ENCODE measurements at places on chromosomes 4 and X.
A peak's percentile ranks its signal among the peaks of the same experiment; 100 is the strongest.

GRCh38 chr4:99209671-99210070 is 9.4 kb downstream of the ADH6 start:
- DNase-seq: no peak

- DNase-seq: no peak
Observed at GRCh38 chr4:31045151-31045550, 325.0 kb downstream of the PCDH7 start.

- no peak for DNase-seq
Observed at GRCh38 chr4:7585768-7586167, 151.0 kb upstream of the PSAPL1 start.

GRCh38 chrX:54980334-54980733 is 13.7 kb downstream of the PFKFB1 start:
- DNase-seq: no peak

- DNase-seq: peak; percentile 0
Observed at GRCh38 chr4:31081366-31081765, 361.2 kb downstream of the PCDH7 start.

GRCh38 chr4:26000274-26000950 is 86.4 kb downstream of the SMIM20 start:
- DNase-seq: no peak

DNA sequence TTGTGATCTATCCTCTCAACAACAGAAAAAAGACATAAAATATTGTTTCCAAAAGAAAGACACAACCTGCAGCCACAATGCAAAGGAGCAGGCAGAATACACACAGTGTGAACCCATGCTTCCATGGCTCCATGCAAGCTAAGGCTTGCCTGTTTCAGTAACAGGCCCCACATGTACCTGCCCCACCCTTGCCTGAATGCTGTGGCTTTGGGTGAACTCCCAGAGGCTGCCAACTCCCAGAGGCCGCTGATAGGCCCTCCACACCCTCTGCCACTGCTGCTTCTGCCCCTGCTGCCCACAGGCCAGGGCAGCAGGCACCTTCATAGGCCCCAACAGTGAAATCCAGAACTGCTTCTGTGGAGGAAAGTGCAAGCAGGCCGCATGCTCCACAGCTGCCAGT is 313.9 kb downstream of the CHIC1 start:
- DNase-seq: no peak

GRCh38 chrX:145464650-145465049 is 217.3 kb downstream of the SPANXN1 start:
- DNase-seq: no peak

GRCh38 chrX:97332963-97333362 is 449.3 kb downstream of the RPA4 start:
- no peak for DNase-seq

- no peak for DNase-seq
Observed at GRCh38 chrX:39396358-39396995, 595.2 kb downstream of the MID1IP1 start.

DNA sequence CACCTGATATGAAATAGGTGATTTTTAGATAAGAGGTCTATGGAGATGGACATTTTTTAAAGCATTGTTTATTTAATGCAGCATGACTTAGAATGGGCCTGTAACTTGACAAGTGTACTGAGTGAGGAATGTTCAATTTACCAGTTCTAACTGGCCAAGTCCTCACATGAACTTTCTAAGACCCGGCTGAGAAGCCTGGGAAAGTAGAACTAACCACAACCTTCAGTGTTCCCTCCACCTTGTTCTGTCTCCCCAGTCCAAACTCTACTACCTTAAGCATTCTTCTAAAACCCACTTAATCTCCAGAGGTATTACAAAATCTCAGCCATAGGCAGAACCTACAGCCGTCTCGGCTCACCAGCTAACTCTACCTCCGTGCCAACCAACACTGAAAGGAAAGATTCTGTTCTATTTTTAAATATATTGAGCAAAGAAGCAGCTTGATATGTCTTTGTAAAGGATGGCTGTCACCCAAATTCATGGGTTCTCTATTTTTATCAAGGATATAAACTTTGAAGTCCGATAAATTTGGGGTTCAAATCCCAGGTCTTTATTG is 6.8 kb downstream of the PPARGC1A start:
- DNase-seq: no peak

GRCh38 chr4:80188801-80189458 is 8.4 kb upstream of the PRDM8 start:
- no peak for DNase-seq

- peak; percentile 34 for DNase-seq
Observed at GRCh38 chrX:131746491-131746968, 202.7 kb downstream of the OR13H1 start.

Data from GM04503 (cell line).